ENCODE measurements at places on chromosomes 11 and 22.

- no peak for DNase-seq
These were observed 116.7 kb upstream of the TIMP3 start for GRCh38 chr22:32684822-32685187.

DNA sequence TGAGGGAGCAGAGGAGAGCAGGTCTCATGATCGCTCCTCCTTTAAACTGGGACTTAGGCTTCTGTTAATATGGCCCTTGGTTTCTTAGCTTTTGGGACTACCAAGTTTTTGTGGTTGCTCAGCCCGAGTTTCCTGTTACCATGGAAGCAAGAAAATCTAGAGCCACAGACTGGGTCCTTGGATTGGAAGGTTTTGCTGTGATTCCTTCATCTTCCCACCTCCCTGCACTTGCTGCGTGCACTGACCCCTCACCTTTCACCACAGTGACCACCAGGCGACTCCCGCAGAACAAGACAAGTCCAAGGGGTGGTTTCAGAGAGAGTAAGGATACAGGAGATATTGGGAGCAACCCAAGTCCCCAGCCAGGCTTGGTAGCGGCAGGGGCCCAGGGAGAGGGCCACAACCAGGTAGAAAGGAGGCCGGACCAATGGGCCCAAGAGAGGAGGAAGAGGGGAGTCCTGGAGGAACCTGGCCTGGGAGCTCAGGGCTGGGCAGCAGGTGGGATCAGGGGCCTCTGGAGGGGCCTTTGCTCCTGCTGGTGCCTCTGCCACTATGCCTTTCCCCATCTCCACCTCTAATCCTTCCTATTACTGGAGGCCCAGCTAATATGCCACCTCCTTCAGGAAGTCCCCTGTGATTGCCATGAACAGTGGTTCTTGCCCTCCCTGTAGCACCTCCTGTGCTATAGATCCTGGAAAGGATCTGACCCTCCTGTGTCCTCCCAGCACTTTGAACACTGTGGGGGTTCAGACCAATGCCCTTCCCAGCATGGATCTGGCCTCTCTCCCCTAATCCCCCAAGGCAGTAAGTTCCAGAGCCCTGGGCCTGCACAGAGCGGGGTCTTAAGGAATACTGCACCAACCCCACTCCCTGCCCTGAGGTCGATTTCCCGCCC lies 21.2 kb downstream of the CSF2RB start:
- DNase-seq: no peak

DNA sequence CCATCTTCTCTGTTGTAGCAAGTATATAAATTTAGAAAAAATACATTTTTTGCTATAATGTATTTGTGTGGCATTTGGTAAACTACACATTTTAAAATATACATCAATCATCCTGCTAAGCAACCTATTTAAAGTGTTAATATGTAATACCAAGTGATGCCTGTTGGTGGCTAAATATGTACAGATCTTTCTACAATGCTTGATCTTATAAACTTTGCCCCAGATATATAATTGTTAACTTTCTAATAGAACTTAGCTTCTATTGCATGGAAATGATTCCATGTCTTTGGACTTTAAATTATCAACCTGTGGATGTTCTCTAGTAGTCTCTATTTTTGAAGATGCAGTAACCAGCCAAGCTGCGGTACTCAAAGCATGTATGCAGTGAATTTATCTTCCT lies 1260.4 kb upstream of the RAG2 start:
- no peak for DNase-seq

GRCh38 chr22:22767876-22768602 lies 119.6 kb upstream of the IGLL5 start:
- no peak for DNase-seq

GRCh38 chr11:132248580-132248979 lies 878.2 kb downstream of the NTM start:
- no peak for DNase-seq

- no peak for DNase-seq
These were observed 150.6 kb upstream of the CADM1 start for GRCh38 chr11:115654792-115655191.

DNA sequence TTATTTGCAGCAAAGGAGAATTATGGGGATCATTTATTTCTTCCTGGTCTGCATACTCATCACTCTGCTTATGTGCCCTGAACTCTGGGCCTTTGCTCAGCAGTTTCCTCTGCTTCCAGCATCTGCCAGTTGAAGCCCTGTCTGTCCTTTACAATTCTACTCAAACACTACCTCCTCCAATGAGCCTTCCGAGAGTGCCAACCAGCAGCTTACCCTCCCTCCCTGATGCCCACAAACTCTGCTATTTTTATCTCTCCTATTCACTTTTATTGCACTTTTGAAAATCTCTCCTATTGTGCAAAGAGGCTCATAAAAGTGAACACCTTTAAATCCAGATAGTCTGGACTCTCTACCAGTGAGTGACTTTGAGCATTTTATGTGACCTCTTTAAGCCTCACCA lies 3.6 kb upstream of the ME3 start:
- DNase-seq: no peak

DNA sequence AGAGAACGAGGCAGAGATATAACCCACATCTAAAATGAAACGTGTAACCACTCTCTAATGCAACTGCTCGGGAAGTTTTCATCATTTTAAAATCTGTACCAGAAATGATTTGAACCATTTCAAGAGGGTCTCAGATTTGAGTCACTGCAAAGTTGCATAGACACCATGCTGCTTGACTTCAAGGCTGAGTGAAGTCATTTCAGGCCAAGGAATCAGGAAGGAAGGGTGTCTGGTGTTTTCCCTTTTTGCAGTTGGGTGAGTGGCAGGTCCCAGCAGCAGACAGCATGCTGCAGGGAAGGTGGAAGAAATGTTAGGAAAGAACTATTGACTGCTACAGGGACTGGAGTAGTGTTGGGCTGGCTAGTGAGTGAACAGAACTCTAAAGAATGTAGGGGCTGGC lies 16.5 kb downstream of the TANGO2 start:
- no peak for DNase-seq

DNA sequence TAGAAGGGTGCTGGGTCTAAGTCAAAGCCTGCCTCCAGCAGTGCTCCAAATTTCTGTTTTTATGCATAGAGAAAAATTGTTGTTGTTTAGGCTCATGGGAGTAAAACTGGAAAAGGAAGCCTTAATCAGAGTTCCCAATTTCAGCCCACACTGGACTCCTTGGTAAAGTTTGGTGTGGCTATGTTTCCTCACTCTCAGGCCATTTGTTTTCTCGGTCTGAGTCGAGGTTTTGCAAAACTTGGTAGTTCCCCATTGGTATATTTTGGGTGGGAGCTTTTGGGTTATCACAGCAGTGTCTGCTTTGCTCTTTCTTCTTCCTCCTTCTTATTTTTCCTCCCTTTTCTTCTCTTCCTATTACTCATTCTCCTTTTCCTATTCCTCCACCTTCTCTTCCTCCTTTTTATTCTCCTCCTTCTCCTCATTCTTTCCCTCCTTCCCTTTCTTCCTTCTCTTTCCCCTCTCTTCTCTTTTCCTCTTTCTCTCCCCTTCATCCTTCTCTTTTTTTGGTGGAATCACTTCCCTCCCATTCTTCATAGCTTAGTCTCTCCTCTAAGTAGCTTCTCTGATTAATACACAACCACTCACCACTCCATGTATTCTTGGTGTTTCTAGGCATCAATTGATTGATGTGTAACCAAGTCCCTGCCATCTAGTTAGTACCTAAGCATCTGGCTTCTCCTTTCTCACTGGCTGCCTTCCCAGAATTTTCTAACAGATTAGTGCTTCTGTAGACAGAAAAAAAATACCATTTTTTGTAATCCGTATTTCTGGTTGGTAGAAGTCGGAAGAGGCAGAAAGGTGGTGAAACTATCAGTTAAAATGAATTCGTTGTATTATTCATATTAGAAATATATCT lies 10.1 kb downstream of the SLC5A1 start:
- no peak for DNase-seq

DNA sequence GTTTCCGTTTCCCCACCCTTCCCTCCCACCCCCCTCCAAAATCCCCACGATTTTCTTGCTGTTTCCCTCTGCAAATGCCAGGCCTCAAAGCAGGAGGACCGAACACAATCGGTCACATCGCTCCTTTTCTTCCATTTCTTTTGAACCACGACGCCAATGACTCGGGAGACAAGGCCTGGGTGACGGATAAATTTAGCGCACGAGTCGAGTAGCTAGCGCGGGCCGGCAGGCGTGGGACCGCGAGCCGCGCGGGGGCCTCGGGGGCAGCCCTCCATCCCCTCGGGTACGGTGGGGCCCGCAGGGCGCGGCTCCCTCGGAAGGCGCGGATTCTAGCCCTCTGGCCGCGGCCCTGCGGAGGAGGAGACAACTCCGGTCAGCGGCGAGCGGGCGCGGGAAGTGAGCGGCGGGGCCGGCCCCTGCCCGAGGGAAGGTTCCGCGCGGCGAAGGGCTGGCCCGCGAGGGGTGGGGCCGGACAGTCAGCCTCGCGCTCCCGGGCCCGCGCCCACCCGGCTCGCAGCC lies 414 bp downstream of the JOSD1 start:
- DNase-seq: no peak

DNA sequence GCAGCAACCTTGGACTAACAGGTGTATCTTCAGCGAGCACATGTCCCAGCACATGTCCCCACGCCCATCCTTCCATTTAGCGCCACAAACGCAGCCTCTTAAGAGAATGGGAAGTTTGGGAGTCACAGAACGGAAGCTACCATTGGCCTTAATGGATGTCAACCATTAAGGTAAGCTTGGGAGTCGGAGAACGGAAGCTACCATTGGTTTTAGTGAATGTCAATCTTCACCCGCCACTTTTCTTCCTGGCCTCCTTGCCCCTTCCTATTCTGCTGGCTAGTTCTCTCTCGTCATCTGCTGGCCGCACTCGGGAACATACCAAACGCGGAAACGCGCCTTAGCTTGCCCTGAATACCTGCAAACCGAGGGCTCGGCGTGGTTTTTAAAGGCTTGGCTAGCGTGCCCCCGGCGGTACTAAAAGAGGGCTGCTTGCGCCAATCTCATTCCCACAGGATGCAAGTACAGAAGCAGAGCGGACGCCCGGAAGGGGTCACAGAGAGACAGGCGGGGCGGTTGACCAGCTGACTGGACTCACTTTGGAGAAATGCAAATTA lies 24.3 kb downstream of the GLYATL1 start:
- DNase-seq: no peak

DNA sequence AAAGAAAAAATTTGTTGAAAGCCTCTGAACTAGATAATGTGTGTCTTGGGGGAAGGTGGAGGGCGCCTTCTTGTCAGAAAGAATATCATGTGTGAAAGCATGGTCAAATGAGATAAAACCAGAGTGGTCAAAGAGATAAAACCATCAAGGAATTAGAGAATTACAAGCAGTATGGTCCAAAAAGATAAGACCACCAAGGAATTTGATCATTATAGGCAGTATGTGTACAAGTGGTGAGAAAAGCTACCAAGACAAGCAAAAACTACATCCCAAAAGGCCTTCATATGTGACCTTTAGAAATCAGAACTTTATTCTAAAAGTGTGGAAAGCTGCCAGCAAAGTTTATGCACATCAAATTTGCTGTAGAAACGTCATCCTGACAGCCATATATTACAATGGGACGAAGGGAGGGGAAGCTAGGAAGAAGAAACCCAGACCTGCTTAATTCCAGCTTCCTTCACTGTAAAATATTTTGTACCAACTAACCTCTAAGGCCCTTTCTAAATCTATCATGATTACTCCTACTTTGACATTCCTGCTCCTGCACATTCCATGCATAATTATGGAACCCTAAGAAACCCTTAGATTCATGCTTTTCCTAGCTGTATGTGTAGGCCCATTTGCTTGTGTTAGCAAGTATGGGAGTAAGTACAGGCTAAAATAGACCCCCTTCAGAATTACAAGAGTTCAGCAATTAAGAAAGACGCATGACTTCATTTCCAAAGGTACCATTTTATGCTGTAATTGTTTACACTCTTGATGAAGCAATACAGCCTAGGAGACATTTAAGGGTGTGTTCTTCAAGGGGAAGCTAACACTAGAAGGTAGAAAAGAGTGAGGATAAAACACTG lies 51.6 kb downstream of the LGR4 start:
- DNase-seq: no peak

DNA sequence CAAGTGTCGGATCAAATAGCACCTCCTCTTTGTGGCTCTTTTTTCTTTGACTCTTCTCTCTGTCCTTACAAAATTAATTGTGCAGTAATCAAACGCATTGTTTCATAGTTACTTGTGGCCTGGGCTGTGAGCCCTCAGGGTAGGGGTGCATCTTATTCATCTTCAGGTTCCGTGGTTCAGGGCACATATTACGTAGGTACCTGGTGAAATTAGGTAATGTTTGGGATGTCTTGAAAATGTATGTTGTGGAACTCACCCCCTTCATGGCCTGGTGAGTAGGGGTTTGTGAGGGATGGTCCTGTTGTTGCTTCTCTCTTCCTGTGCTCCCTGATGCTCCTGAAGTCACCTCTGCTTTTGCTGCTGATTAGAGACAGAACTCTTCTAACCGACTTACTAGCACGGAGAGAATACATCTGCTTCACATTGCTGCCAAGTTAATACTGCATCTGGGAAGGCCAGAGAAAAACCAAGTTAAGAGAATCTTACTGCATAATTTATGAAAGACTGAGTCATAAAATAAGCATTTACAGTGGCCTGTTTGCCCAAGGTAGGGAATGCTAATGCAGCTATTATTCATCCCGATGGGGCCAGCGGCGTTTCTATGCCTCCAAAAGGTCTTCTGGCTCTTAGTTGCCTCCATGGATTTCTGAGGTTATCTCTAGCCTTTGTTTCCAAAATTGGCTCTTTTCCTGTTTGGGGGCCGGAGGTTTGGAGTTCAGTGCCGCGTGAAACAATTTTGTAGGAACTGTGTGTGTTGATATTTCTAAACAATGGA lies 66.9 kb downstream of the TBC1D22A start:
- DNase-seq: no peak

- no peak for DNase-seq
These were observed 13.3 kb downstream of the ATXN10 start for GRCh38 chr22:45684752-45685574.

DNA sequence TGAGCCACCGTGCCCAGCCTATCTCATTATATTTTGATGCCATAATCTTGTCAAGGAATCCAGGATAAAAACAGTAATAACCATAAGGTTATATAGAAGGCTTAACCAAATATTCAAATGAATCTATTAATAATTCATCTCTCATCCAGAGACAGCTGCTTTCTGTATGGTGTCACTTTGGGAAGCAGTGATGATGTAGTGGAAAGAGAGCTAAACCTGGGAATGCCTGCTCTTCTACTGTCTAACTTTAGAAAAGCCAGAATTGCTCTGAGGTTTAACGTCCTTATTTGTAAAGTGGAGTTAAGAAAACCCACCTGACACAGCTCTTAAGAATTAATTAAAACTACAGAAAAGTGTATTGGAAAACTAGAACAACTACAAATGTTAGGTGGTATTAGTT lies 29.3 kb upstream of the OR10D3 start:
- DNase-seq: no peak

Measured in GM18507 (cell line).